Stomach (tissue), 19 donors: ENCODE measurements at places on chromosomes 3 and 15. TPM values are rescaled to one million over a fixed set of nuclear protein-coding genes. Genes with fewer than 3 reads are reported as not detected.

- DNase-seq = no peak
- no peaks in the 10 kb centered on the region for H3K27me3 ChIP-seq
- no peak overlapping the region for H3K4me3 ChIP-seq
- no peaks in the 10 kb centered on the region for H3K4me1 ChIP-seq
Observed at GRCh38 chr3:134180761-134181160, 69.9 kb downstream of the RYK start.

GRCh38 chr3:141853629-141854168 is 22.7 kb upstream of the ATP1B3 start:
- no peaks in the 10 kb centered on the region for H3K27me3 ChIP-seq
- DNase-seq = no peak
- H3K4me3 ChIP-seq = no peak overlapping the region
- no peak overlapping the region for H3K27ac ChIP-seq

DNA sequence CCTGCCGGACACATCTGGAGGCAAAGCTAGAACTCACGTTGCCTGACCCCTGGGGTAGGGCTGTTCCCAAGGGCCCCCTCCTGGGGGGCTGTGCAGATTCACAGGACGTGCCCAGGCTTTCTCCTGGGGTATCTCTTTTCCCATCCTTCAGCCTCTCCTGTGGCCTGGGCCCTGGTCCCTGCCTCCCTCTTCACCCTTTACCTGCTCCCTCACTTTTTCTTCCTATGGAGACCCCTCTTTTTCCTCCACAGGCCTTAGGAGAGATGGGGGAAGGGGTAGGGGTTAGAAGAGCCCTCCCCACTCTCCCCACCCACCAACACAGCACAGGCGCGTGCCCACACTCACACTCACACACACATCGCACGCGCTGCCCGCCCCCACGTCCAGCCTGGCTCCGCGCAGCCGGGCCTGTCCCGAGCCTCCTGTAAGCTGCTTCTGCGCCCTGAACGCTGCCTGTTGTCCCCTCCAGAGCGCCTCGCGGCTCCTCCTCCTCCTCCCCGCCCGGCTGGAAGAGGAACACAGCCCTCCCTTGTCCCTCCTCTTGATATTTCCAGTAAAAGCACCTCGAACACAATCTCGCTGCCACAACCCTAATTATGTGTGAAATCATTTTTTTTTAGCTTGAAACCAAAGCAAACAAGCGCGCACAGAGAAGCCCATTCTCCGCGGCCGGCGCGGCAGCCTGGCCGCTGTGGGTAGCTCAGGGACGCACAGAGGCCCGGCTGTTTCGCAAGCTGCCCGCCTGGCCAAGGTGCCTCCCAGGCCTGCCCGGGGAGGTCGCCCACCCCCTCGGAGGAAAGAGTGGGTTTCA is 33.9 kb upstream of the ACAN start:
- peaks cover 12% of the 10 kb centered on the region for H3K27me3 ChIP-seq
- peak; percentile 36 for DNase-seq
- H3K4me1 ChIP-seq = no peaks in the 10 kb centered on the region
- H3K4me3 ChIP-seq = no peak overlapping the region

- H3K36me3 ChIP-seq = peaks cover 21% of the 10 kb centered on the region
- H3K4me3 ChIP-seq = peak overlapping the region; percentile 3
- no peaks in the 10 kb centered on the region for H3K27me3 ChIP-seq
- H3K4me1 ChIP-seq = peaks cover 73% of the 10 kb centered on the region
- peak; percentile 71 for DNase-seq
Observed at GRCh38 chr15:67097930-67098740, 32.7 kb downstream of the SMAD3 start.

- H3K4me1 ChIP-seq = no peaks in the 10 kb centered on the region
- H3K4me3 ChIP-seq = no peak overlapping the region
- H3K27ac ChIP-seq = no peak overlapping the region
- no peaks in the 10 kb centered on the region for H3K27me3 ChIP-seq
Observed at GRCh38 chr15:74977599-74977998, 17.8 kb upstream of the SCAMP5 start.

DNA sequence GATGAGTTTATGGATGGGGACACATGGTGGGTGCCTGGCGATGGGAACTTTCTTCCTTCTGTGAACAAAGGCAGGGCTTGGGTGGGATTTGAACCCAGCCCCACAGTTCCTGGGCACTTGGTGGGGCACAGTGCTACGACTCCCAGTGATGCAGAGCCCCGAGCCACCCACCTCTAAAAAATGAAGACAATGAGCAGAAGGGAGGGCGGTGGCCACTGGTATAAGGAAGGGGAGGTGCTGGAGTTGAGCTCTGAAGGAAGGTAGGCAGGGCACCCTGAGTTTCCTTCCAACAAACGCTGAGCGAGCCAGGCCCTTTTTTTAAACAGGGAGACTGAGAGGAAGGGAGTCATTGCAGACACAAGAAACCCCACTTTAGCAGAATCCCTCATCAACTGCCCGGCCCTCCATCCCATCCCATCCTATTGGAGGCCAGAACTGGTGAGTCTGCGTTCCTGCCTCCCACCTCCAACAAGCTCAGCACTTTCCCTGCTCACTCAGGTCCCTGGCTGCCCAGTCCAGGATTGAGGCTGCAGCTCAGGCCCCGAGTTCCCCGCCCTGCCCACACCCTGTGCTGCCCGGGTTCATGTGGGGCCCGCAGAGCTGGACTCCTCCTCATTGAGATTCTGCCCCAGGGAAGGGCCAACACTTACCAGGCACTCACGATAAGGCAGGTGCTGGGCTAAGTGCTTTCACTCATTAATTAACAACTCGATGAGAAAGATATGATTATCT is 57.3 kb downstream of the LINGO1 start:
- no peak overlapping the region for H3K4me3 ChIP-seq
- peak; percentile 45 for DNase-seq
- no peaks in the 10 kb centered on the region for H3K36me3 ChIP-seq
- no peaks in the 10 kb centered on the region for H3K27me3 ChIP-seq

DNA sequence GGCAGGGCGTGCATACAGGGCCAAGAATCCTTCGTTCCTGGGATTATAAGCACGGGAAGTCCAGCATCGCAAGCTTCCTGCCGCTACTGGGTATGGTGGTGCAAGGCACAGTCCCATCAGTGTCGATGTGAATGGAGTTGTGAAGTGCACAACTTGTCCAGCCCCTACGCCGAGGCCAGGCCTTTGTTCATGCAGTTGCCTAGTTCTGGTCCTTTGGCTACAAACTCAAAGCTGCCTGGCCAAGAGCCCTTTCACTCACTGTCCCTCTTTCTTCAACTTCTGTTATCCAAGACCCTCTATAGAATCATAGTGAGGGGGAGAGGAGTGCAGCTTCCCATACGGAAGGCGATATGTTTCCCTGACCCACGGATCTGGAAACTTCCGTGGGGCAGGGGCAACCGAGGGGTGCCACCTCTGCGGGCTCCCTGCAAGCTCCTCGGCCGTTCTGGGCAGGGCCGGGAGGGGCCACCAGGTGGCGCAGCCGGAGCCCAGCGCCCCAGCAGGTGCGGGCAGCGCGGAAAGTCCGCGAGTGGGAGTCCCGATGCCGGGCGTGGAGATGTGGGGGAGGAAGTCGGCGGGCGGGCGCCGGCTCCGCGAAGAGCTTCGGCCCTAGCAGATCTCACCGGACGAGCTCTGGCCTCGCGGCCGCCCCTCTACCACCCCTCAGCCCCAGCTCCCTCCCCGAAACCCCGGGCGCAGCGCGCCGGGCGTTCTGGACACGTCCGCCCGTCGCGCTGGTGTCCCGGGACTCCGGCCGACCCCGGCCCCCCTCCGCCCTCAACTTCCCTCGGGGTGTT is 693 bp downstream of the RASGRP1 start:
- no peaks in the 10 kb centered on the region for H3K36me3 ChIP-seq
- H3K4me3 ChIP-seq = peak overlapping the region; percentile 90
- DNase-seq = peak; percentile 91
- peaks cover 7% of the 10 kb centered on the region for H3K27me3 ChIP-seq
- peak overlapping the region; percentile 69 for H3K27ac ChIP-seq
- H3K4me1 ChIP-seq = peaks cover 18% of the 10 kb centered on the region

DNA sequence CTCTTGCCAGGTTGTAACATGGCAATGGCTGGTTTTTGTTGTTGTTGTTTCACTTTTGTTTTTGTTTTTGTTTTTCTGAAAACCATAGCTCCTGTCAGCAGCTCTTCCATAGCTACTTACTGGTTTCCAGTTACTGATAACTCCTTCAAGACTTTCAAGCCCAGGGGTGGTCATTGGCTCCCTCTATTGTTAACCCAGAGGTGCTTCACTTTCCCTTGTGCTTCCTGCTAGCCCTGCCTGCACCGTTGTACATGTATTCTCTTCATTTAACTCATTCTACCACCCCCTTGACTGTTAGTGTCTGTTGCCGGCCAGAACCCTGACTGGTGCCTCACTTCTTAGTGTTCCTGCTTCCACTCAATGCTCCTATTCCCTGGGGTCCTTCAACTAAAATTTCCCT is 4.2 kb upstream of the TRAT1 start:
- H3K27me3 ChIP-seq = no peaks in the 10 kb centered on the region
- no peak overlapping the region for H3K4me3 ChIP-seq
- no peaks in the 10 kb centered on the region for H3K4me1 ChIP-seq
- H3K36me3 ChIP-seq = no peaks in the 10 kb centered on the region
- H3K27ac ChIP-seq = no peak overlapping the region
- peak; percentile 58 for DNase-seq

DNA sequence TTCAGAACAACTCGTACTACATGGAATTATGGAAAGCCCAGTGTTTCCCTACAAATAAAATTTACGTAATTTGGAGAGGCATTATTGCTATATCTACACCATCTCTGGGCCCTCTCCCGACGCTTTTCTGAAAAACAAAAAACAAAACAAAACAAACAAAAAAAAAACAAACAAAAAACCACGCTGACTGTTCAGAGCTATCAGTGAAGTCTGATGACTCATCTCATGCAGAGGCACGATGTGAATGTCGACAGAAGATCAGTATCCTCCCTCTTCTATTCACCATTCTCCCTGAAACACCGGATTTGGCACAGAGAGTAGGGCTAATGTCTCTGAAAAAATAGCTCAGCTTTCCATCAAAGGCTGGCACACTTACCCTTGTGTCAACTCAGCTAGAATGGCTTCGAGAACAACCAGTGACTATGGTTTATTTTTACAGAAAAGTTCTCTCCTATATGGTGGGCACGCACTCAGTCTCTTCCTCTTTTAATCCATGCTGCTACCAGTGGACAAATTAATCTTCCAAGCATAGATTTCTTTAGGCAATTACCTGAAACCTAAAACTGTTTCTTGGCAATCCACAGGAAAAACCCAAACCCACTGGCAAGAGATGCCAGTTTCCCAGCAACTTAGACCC is 1.5 kb downstream of the CRBN start:
- H3K4me1 ChIP-seq = peaks cover 38% of the 10 kb centered on the region
- H3K27ac ChIP-seq = no peak overlapping the region
- H3K27me3 ChIP-seq = no peaks in the 10 kb centered on the region

DNA sequence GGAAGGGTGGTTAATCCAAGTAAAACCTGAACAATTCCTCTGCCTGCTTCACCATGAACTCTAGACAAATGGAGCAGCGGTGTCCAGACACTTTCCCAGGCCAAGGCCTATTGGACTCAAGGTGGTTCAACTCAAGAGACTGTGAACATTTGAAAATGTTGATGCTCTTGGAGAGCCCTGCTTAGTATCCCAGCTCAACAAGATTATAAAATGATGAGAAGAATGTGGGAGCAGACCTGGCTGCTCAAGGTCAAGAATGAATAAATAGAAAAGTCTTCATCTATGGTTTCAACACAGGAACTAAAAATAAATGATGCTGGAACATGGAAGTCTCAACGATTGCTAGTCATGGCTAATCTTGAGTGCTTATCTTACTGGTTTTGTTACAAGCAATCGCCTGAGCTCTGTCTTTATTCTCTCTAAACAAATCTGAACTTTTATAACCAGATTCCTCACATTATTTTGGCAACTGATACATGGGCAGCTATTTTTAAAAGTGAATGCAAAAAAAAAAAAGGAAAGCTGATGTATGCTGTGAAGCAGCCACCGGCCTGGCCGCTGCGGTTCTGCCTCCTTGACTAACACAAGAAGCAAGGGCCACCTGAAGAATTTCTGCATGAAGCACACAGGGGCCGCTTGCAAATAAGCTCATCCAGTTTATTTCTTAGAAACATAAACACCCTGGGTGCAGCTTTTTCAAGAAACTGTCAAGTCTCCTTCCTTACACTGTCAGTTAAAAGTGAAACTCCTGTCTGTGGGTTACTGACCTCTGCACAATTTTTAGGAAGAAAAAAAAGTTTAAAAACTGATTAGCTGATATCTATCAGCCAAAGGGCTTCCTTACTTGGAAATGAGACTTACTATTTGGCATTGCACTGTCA is 120.1 kb upstream of the ARHGEF3 start:
- no peak for DNase-seq
- peak overlapping the region; percentile 32 for H3K27ac ChIP-seq
- no peak overlapping the region for H3K4me3 ChIP-seq
- peaks cover 66% of the 10 kb centered on the region for H3K4me1 ChIP-seq

DNA sequence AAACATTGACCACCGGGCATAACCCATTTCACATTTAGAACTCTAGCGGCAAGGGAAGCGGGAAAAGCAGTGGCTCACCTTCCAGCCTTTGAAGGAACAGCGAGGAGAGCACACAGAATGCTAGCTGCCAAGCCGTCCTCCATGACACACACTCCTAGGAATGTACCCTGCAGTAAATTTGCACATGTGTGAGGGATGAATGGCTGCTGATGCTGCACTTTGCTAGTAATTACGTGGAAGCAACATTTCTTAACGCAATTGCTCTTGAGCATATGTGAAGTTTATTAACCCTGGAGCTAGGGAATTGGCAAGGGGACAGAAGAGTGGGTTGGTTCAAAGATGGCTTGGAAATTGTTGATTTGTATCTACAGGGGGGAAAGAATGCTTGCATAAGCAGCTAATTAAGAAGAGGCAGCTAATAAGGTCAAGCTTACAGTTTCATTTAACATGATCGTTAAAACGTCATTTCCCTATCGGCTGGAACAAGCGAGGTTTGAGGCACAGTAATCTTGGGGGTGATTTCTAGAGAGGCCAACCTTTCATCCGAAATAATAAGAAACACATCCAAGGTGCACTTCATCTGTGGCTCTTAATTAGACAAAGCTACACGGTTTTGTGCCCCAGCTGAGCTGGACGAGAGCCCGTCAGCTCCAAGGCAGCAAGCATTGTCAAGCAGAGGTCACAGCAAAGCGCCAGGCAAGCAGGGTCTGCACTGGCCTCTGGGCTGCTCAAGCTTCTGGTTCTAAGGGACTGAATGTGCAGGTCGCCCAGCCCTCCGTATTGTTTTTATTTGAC is 123.4 kb downstream of the CHSY1 start:
- no peaks in the 10 kb centered on the region for H3K36me3 ChIP-seq
- peak overlapping the region; percentile 80 for H3K27ac ChIP-seq
- H3K4me1 ChIP-seq = peaks cover 20% of the 10 kb centered on the region
- no peak overlapping the region for H3K4me3 ChIP-seq
- H3K27me3 ChIP-seq = no peaks in the 10 kb centered on the region

- no peak overlapping the region for H3K4me3 ChIP-seq
- H3K27ac ChIP-seq = no peak overlapping the region
- H3K36me3 ChIP-seq = no peaks in the 10 kb centered on the region
- H3K4me1 ChIP-seq = no peaks in the 10 kb centered on the region
- DNase-seq = no peak
Observed at GRCh38 chr3:62211675-62212429, 161.5 kb downstream of the FEZF2 start.

The EFCC1 gene
- polyA plus RNA-seq = 3.4 TPM

The STARD5 gene
- 13.4 TPM for polyA plus RNA-seq

The TRH gene
- polyA plus RNA-seq = not detected

The SLC12A1 gene
- not detected for polyA plus RNA-seq

The BLM gene
- polyA plus RNA-seq = 2.9 TPM
